Progenitor cell of endocrine pancreas (in vitro differentiated cells): ENCODE measurements at places on chromosomes 11 and 22.

DNA sequence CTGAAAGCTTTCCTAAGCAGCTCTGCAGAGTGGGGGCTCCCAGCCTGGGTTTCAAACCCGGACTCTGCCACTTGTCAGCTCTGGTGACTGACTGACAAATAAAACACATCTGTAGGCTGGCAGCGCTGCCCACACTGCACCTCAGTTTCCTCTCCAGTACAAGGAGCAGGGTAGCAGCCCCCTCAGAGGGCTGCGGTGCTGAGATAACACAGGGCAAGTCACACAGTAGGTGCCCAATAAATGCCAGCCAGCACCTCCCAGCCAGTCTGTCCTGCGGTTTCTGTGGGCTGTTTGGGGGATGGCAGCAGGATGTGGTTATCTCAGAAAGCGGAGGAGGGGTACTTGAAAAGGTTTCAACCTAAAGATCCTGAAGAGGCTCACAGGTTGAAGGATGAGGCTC is 1.5 kb downstream of the SYT12 start:
- no peak for DNase-seq

GRCh38 chr22:24947881-24948280 is 1.4 kb upstream of the LHFPL7 start:
- no peak for DNase-seq

DNA sequence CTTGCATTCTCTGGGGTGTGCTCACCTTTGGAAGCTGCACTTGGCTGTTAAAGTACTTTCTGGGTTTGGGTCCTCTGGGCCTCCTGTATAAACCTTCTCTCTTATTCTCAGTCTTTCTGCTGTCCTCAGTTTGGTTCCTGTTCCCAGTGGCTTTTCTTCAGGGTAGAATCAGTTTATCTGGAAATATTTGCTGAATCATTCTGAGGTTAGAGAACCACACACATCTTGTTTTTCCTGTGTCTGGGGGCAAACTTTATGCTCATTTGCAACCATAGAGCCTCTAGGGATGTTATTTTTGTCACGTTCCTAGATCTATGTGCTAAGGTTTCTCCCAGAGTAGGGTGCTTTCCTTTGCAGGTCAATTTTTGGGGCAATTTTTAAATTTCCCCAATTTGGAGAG is 224.3 kb upstream of the C11orf87 start:
- no peak for DNase-seq

DNA sequence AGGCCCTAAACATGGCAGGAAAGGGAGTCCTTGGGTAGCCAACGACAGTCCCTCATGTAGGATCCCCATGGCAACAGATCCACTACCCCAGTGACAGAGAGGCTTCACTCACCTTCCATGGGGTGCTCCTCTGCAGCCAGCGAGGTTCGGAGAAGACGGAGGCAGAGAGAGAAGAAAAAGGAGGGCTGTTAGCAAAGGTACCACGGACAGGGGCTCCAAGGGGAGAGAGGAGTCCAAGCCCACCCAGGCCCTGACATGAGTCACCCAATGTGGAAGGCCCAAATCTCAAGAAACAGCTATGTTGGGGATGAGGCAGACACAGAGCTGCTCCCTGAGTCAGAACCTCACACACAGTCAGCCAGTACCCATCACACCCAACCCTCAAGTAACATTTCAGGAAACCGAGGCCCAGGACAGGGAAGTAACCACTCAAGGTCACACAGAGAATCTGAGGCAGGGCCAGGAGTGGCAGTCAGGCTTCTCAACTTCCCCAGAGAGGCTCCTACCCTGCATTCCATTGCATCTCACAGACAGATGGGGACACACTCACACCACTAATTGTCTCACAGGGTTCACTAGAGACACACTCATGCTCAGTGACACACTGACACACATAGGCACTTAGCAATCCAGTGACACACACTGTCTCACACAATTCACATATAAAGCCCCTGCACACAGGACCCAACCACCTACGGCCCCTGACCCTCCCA is 25.2 kb downstream of the NRXN2 start:
- no peak for DNase-seq

GRCh38 chr11:118917481-118918127 is 8.1 kb downstream of the BCL9L start:
- no peak for DNase-seq

DNA sequence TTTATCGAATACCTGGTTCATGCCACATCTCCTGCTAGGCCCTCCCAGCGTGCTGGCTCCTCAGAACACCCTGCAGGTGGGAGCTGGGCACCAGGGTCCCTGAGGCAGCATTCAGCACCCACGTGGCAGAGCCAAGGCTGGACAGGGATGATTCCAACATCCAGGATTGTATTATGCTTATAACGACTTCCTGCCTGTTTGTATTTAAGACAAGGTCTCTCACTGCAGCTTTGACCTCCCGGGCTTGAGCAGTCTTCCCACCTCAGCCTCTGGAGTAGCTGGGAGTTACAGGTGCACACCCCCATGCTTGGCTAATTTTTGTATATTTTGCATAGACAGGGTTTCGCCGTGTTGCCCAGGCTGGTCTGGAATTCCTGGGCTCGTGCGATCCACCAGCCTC is 64.7 kb upstream of the WNT7B start:
- no peak for DNase-seq

- DNase-seq: no peak
Measured at GRCh38 chr22:37229012-37229804, 14.9 kb downstream of the RAC2 start.

GRCh38 chr11:59180168-59180776 is 8.3 kb downstream of the DTX4 start:
- no peak for DNase-seq

GRCh38 chr11:82546661-82547557 is 186.8 kb downstream of the FAM181B start:
- peak; percentile 9 for DNase-seq

GRCh38 chr22:47063071-47063509 is 300.6 kb downstream of the TBC1D22A start:
- DNase-seq: no peak

GRCh38 chr11:35042913-35043312 is 96.1 kb upstream of the CD44 start:
- DNase-seq: no peak

DNA sequence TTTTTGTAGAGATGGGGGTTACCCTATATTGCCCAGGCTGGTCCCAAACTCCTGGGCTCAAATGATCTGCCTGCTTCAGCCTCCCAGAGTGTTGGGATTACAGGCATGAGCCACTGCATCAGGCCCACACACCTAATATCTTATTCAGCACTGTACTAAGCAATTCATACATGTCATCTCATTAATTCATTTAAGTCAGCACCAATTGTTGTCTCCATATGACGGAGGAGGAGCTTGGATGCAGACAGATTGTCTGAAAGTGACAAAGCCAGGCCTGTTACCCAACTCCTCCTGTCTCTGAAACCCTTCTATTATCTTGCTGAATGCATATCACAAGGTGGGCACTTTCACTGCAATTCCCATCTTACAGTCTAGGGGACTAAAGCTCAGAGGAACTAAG is 57.5 kb upstream of the ALX4 start:
- no peak for DNase-seq
